Thoracic aorta (tissue), 2 donors: ENCODE measurements at places on chromosomes 11 and 22.

DNA sequence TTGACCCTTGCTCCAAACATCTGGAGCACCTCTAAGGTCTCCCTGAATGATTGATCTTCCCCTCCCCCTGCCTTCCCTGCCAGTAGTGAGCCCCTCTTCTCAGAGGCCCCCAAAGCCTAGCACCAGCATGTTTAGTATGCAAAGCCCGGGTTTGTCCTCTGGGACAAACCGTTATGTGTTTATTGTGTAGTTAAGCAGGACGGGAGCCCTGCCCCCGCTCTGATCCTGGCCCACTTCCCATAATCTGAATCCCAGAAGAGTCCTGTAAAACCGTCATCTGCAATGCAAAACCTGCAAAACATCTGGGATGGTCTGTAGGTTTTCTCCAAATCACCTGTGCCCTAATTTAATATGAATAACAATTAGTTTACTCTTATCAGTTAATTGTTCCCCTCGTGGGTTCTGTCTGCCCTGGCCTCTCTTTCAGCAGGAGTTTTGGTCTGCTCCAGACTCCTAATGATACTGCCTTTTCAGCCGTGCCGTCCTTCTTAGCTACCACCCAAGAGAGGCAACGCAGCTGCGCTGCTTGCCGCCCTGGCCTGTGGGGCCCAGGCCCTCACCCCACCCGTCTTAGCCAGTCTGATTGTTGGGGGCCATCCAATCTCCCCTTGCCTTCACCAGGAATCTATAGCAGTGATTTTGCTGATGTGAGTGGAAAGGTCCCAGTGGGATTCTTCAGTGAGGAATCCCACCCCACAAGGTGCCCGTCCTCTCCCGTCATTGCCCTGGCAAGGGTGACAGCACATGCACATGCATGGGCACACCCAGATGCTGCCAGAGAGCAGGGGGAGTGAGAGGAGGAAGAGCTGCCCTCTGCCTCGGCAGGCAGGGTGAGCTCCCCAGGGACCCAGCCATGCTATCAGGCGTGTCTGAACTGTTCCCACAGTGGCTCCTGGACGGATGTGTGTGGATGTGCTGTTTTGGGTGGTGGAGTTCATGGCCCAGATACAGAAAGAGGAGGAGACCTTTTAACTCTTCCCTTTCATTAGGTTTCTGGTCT, 3.0 kb upstream of the B3GAT1 start:
- DNase-seq, result no peak

GRCh38 chr22:28674121-28674563, 5.5 kb downstream of the TTC28 start:
- DNase-seq, result no peak

DNA sequence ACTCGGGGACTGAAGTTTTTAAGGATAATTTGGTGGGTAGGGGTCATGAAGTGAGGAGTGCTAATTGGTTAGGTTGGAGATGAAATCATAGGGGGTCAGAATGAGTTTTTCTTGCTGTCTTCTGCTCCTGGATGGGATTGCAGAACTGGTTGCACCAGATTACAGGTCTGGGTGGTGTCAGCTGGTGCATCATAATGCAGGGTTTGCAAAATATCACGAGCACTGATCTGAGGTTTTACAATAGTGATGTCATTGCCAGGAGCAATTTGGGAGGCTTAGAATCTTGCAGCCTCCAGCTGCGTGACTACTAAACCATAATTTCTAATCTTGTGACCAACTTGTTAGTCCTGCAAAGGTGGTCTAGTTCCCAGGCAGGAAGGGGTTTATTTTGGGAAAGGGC, 46.4 kb upstream of the CALCB start:
- DNase-seq, result no peak

DNA sequence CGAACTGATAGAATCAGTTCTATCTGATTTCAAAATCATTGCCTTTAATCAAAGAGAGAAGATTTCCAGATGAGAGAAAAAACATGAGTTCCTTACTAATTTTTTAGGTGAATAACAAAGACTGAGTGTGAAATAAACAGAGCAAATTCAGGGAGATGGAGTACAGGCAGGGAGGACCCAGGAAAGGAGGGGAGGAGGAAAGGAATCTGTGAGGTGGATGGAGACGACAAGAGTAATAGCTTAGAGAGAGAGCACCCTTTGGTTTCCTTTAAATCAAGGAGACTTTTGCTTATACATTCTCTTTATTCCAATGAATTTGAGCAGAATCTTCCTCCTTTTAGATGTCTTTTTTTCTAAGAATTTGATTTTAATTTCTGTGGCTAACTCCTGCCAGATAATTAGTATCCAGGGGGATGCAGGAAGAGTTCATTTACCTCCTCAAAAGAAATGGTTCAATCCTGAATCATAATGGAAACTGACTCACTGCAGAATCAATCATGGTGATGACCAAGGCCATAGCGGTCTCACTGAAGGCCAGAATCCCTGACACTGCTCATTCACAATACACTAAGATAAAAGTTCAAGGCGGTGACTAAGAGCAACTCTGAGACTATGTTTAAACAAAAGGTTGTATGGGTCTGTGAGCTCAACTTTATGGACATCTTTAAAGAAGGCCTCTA, 234.0 kb upstream of the ZC3H12C start:
- DNase-seq, result no peak

- DNase-seq, result no peak
These were observed 38.5 kb downstream of the TTC17 start for GRCh38 chr11:43397251-43397650.

- no peak for DNase-seq
These were observed 22.9 kb downstream of the MORC2 start for GRCh38 chr22:30945653-30946052.

GRCh38 chr22:27851974-27852746, 50.6 kb upstream of the MN1 start:
- DNase-seq, result no peak

DNA sequence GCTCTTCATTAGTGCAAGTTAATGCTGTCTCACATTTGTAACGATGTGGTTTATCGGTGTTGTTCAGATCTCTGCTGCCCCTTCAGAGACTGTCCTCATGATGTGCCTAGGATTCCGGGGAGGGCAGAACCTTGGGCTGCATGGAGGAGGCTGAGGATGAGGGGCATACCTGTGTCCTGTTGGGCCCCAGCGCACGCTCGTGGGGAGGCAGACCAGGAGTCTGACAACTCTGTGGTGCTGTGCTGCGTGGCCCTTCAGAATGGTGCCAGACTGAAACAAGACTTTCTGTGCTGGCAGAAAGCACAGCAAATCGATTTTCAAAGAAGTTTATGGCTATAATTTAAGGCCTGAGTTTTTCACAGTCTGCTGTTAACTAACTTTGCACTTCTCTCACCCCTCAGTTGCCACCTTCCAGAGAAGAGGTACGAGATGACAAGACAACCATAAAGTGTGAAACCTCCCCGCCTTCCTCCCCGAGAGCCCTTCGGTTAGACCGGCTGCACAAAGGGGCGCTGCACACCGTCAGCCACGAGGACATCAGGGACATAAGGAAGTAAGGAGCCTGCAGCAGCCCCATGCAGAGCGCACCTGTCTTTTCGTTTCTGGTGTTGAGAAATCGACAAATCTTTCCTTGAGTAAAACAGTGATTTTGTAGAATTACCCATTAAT, 44.3 kb upstream of the CTTN start:
- no peak for DNase-seq

- DNase-seq, result no peak
These were observed 31.6 kb downstream of the RBX1 start for GRCh38 chr22:40982482-40983385.

- no peak for DNase-seq
These were observed 37.6 kb downstream of the PITPNB start for GRCh38 chr22:27881421-27881820.

- DNase-seq, result no peak
These were observed 2.2 kb upstream of the SCT start for GRCh38 chr11:629237-629583.

DNA sequence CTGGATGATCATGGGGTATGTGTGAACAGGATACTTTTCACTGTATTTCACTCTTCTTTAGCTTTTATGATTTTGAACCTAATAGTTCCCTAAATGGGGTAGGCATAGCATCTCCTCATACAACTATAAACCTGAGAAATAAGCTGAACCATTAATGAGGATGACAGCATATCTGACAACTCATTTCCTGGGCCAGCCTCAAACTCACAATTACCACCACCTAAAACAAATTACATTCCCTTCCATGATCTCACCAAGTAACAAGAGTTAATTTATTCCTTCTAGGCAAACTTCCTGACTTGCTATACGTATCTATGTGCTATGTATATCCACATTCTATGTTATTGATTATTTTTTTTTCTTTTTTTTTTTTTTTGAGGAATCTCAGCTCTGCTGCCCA, 23.0 kb downstream of the SIK3 start:
- DNase-seq, result no peak

DNA sequence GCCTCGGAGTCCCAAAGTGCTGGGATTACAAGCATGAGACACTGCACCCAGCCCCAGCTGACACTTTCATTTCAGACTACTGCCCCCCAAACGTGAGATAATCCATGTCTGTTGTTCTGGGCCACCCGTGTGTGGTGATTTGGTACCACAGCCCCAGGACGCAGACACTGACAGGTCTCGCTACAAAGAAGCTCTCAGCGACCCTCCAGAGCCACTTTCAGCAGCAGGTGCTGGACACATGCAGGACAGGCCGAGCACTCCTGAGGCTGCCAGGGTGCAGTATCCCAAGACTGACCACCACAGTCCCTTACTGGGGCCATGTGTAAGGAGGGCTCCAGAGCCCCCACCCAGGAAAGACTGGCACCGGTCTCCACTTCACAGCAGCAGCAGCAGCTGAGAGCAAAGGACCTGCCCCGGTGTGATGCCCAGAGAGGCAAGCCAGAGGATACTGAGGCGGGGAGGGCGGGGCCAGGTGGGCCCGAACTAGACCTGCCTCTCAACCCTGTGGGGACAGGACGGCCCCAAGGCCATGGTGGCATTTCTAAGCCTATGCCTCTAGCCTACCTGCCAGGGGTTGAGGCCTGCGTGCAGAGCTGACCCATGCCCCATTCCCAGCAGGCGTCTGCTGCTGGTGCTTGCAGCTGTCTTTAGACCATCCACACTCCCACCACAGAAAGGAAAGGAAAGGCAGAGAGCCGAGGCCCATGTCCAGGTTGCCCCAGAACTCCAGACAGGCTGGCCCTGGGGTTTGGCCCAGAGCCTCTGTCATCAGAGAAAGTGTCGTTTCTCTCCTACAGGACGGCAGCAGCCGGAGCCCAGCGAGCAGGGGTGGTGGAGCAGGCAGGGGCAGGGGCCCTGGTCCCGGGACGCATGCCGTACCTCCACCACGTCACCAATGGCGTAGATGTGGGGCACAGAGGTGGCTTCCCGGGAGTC, 28.0 kb upstream of the GNB1L start:
- DNase-seq, result peak; percentile 0

DNA sequence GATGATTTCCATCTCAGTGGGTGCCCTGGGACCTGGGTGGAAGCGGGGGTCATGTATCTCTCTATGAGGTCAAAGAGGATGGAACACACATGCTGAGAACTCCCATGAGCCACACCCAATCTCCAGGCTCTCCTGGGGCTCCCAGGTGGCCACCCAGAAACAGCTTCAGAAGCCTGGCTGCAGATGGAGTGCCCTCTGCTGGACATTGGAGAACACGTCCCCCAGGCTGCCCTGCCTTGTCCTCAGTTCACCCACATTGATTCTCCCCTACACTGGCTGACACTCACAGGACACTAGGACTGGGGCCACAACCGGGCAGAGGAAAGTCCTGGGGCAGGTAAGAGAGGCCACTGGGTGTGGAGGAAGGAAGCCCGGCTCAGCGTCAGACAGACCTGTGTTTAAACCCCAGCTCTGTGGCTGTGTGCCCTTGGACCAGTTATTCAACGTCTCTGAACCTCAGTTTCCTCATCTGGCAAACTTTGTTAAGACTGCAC, 4.5 kb upstream of the NOL12 start:
- no peak for DNase-seq

GRCh38 chr11:132367293-132367692, 996.9 kb downstream of the NTM start:
- no peak for DNase-seq

- DNase-seq, result no peak
These were observed 96.1 kb downstream of the SHANK2 start for GRCh38 chr11:71156301-71156700.
